Stimulated activated CD8-positive, alpha-beta memory T cell treated with anti-CD3 and anti-CD28 coated beads, Interleukin-4, amount 100 ng/mL, for 1 hour (primary cell): ENCODE measurements at places on chromosomes 12 and 14.

- DNase-seq: no peak
These were observed 58.1 kb downstream of the KCTD10 start for GRCh38 chr12:109418848-109419480.

DNA sequence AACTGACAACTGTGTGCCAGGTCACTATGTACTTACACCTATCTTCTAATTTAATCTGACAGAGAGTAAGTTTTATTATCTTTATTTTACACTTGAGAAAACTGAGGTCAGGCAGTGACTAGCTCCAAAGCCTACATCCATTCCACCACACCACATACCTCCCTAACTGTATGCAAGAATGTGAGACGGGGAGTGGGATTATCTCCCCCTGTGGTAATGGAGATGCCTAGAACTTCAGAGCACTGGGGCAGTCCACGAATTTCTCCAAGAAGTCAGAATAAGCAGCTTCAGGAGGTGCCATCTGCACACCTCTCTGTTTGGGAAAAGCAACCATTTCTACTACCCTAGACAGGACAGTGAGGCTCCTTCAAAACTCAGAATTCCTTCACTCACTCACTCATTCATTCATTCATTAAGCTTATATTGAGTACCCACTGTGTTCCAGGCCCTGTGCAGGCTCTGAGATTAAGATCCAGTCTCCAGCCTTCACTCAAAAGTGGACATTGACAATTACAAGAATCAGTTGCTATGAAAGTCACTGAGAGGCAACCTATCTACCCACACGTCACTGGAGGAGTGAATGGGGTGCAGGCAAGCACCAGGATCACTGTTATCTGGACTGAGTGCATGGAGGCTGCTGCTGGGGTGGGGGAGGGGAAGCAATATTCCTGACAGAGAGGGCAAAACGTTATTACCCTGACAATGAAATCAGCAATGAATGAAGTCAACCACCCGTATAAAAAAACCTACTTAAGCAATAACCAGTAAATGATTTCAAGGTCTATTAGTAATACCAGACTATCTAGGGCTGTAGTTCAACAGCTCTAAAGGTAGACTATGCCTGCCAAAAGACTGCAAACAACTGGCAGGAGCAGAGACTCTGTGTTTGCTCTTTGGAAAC lies 18.0 kb downstream of the SLC7A7 start:
- no peak for DNase-seq

GRCh38 chr14:68634332-68634731 lies 158.5 kb downstream of the ZFP36L1 start:
- DNase-seq: no peak

- DNase-seq: no peak
These were observed 9.8 kb downstream of the RBP5 start for GRCh38 chr12:7118881-7119280.

GRCh38 chr12:75478116-75478794 lies 2.3 kb upstream of the GLIPR1 start:
- DNase-seq: no peak

DNA sequence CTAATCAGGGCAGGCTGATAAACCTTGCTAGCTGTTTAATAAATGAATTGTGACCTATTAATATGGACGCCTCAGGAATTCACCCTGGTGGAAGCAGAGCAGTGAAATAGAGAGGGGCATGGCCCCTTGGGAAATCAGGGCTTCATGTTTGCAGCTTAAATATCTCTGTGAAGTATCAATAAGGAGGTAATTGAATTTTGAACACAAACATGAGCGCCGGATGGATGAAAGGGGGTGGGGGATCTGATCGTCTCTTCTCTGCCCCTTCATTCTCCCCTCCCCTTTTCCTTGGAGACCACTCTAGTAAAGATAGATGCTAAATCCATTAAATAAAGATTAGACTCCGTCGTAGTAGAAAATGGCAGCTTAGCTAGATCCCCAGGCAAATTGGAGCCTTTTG lies 70.5 kb downstream of the LIN52 start:
- no peak for DNase-seq

DNA sequence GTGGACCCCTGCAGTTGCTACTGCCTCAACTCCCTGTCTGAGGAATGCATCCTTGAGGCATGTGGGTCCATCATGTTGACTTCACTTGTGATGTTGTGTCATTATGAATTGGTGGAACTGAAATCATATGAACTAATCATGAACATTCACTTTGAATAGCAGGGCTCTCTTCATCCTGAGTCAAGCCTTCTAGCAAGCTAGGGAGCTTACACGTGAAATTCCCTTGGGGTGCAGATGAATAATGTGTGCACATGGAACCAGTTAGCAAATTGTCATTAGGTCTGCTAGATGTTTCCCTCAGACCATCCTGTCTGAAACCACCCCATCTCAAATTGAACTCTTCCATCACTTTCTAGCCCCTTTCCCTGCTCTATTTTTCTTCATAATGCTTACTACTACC lies 3.6 kb downstream of the COQ6 start:
- no peak for DNase-seq

DNA sequence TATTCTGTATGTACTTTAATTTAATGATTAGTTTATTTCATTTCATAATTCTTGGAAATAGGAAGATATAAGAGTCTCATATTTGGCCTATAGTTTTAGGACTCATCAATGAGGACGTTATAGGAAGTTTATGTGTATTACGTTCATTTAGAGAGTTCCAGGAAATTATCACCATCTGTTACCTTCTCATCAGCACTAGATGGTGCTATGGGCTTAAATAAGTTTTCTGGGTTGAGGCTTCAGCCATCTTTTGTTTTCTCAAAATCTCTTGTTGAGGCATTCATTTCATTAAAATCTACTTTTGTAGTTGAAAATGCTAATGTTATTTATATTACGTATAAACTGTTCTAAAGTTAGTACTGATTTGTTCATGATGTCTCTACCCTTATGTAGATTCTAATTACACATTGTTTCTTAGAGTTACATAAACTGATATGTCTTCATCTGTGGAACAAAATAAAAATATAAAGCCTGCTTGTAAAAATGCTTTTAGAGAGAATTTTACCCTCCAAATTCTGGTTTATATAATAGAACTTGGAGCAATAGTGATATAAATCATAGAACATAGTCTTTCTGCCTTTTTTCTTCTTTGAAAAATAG lies 89.2 kb downstream of the CFAP54 start:
- DNase-seq: no peak

- no peak for DNase-seq
These were observed 20.3 kb downstream of the SOCS2 start for GRCh38 chr12:93592641-93593406.

- DNase-seq: no peak
These were observed 136.7 kb upstream of the FBXO33 start for GRCh38 chr14:39568809-39569538.

DNA sequence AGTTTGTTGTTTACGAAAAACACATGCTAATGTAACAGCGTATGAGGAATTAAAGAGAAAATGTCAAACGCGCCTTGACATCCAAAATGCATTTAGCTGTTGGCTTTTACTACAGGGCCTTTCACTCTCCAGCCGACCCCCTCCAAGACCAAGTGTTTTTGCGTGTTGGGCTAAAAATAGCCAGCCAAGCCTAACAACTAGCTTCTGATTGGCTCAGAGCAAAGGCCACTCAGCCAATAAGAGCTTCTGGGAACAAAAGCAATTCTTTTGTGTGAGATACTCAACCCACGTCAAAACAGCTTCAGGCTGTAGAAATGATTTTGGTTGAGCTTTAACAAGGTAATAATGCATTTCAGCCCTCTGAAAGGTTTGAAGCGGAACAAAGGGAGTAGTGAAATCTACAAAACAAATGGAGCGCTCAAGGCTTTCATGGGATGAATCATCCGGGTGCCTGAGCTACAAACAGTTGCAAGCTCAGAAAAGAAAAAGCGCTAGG lies 198.7 kb upstream of the DCN start:
- no peak for DNase-seq

DNA sequence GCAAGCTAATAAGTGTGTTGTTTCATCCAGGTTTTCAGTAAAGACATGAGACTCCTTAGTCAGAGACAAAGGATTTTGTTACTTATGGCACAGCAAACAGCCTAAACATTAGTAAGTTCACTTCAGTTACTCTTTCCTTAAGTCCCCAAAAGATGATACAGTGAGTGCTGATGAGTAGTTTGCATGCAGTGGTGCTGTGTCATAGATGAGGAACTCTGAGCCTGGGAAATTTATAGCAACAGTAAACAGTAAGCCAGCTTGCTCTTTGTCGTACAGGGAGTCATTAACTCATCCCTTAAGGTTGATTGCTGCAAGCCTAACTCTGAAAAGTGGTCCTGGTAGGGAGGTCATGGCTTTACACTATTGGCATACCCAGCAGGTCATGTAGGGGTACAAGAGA lies 208.6 kb upstream of the OR4E1 start:
- no peak for DNase-seq

DNA sequence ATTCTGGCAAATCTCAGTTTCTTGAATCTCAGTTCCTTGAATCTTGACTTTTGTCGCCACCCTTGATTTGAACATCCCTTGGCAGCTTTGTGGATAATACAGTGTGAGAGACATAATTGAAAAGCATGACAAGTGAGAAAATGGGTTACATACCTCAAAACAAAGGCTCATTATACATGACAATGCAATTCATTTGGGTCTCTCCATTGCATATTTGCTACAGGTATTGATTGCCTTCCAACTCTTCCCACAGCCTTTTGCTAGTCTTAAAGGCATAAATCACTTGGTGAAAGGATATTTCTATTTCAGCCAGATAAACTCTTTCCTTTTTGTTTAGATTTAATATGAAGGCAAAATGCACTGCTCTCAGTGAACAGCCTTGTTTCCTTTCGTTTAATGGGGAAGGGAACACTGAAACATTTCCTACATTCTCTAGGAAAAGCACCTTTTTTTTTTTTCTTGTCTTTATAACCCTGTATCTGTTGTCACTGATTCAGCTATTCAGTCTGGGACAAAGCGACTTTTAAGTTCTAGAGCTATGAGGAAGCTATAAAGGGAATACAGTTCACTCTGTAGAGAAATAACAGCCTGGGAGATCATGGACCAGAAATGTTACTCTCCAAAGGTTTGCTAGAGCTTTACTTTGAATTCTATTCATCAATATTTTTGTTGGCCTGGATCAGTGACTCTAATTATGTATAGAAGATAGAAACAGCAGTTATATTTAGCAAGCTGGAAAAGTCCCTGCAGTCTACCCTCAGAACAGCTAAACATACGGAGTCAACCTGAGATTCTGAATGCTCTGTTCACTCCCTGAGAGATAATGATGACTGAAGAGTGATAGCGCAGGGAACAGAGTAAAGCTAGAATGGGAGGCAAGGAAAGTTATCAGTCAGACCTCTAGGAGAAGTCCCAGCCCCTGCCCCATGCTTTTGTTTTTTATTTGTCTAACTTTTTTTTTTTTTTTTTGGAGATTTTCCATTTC lies 311.4 kb downstream of the RGS6 start:
- DNase-seq: no peak

DNA sequence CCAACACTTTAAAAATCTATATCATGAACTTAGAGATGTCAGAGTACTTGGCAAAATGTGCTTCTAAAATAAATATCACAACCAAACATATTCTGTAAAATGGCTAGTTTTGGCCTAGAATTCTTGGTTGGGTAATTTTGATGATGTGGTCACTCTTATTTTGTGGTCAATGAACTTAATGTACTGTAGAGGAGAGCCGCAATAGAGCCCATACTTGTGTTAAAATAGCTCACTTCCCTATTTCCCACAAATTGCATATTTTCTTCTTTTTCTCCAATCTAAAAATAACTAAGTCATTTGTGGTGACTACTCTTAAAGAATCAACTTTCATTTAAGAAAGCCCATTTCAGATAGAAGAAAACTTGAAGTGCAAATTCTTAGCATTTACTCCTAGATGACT lies 619.4 kb downstream of the CCER1 start:
- DNase-seq: no peak

GRCh38 chr12:105677672-105678071 lies 347.2 kb downstream of the C12orf75 start:
- DNase-seq: no peak
